ENCODE measurements at places on chromosomes 5 and 9.
A peak's percentile ranks its signal among the peaks of the same experiment; 100 is the strongest.

DNA sequence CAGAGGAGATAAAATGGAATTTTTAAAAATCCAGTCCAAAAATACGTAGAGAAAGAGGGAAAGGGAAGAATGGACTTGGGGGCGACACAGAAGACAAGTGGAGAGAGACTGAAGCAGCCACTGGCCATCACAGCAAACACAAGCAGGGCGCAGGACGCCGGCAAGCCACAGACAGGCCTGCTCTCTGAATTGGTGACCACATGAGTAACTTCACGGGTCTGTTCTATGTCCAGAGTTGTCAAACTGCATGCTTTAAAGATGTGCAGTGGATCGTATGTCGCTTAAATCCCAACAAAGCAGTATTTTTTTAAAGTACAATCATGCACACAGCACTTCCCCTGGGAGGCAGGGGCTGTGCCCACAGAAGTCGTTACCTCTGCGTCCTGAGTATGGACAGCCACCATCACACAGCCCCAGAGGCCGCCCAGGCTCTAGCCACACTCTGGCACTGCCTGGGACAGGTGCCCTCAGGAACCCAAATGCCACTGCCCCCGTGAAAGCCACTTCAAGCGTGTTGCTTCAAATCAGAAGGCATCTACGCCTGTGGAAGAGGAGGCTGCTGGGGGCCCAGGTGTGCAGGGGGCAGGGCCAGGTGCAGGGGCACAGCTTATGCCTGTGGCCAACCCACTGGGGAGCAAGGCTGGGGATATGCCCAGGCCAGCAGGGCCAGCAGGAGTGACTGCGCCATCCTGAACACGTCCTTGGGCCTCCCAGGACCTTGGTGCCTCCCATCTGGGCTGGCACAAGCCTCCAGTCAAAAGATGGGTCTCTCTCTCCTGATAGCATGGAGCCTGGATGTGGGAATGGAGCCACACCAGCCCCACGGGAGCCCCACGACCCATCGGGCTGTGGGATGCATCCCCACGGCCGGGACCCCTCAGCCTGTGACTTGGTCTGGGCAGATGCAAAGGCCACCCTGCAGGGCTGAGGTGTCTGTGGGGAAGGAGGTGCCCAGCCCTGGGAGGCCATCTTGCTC, 5.9 kb upstream of the LRRC14B start:
- DNase-seq: no peak

DNA sequence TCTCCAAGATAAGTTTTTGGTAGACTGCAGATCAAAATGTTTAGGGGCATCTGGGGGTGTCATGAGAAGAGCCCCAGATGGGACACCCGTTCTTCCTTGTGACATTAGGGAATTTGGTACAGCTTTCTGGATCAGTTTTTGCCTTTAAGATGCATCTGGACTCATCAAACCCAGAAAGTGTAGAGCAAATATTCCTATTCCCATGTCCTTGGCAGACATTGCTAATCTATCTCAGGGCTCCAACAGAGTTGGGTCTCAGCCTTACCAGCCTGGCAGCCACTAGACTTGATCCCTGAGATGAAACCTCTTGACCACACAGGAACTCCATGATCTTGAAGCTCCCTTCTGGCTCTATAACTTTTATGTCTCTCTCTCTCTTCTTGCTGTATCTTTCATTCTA, 35.6 kb downstream of the ERGIC1 start:
- no peak for DNase-seq

GRCh38 chr5:145872914-145873313, at the start of gene GRXCR2:
Gene GRXCR2, minus strand, starts transcription at chr5:145873014. Its CDS starts 46 bp downstream, at chr5:145872968.
- no peak for DNase-seq

DNA sequence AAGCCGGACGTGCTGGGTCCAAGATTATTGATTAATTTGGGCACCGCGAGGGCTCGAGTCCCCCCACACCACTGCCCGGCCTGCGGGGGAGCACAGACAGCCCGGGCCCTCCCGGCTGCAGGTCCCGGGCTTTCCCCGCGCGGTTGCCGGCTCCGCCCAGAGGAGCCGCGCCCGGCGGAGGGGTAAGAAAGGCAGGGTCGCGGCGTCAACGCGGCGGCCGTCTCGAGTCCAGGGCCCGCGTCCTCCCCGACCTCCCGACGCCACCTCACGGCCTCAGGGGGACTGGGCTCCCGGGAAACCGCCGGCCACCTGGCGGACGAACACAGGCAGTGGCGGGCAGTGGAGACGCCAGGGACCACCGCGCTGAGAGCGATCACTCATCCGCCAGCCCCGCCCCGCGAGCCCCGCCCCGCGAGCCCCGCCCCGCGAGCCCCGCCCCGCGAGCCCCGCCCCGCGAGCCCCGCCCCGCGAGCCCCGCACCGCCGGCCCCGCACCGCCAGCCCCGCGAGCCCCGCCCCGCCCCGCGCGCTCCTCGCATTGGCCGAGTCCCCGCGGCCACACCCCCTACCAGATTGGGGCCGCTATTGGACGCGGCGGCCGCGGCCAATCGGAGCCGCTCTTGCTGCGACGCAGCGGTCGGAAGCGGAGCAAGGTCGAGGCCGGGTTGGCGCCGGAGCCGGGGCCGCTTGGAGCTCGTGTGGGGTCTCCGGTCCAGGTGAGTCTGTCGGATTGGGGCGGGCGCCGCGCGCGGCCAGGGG, at the start of gene MRPL41:
TSS of gene MRPL41 (plus strand) at position 616 of the 758 bp plus-strand sequence. CDS start 203 bp downstream, outside the sequence.
- DNase-seq: peak; percentile 59

DNA sequence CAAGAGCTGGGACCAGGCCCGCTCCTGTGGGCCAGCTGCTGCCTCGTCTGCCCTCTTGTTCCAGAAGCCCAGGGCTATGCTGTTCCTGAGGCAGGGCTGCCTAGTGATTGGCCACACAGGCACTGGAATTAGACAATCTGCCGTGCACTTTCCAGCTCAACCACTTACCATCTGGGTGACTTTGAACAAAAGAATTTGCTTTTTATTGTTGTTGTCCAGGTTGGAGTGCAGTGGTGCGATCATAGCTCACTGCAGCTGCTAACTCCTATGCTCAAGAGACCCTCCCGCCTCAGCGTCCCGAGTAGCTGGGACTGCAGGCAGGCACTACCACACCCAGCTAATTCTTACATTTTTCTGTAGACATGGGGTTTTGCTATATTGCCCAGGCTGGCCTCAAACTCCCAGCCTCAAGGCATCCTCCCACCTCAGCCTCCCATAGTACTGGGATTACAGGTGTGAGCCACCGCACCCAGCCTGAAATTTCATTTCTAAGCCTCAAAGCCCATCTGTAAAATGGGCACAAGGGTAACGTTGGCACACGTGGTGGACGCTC, 1.2 kb upstream of the NEK6 start:
- no peak for DNase-seq

DNA sequence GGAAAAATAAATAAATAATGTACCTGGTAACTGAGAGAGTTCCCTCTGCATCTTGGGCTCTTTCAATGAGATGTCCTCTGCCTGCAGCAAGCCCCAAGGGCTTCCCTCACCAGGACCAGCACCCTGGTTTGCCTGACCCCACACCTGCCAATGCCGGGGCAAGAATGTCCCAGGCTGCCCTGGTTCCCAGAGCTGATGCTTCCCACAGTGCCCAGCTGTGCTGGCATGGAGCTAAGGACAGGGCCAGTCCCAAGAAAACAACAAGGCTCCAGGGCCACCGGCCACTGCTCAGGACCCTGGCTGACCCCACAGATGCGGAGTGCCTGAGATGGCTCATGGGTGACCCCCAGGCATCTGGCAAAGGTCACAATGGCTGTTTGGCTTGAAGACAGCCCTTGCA, 123.5 kb downstream of the KCNIP1 start:
- no peak for DNase-seq
